ENCODE measurements at places on chromosomes 5 and 9. TPM values are rescaled to one million over a fixed set of nuclear protein-coding genes. Genes with fewer than 3 reads are reported as not detected.

Gene SH3TC2
- 0.73 TPM for total RNA-seq

Gene SHOC1
- not detected for total RNA-seq

Gene ZNF879
- total RNA-seq = 0.65 TPM

Gene SYK
- total RNA-seq = 0.54 TPM

Gene SPINK7
- not detected for total RNA-seq

Gene SLC27A6
- total RNA-seq = not detected

Gene PCDHGA8
- total RNA-seq = 0.07 TPM

Gene UBQLN1
- 104 TPM for total RNA-seq

Gene BTNL3
- total RNA-seq = not detected

Gene SIT1
- total RNA-seq = not detected

Gene PTGS1
- total RNA-seq = 1.4 TPM

Gene IFNB1
- not detected for total RNA-seq

Gene PCDHGC5
- 0.06 TPM for total RNA-seq

Gene SLC36A2
- total RNA-seq = not detected

Gene OTULINL
- total RNA-seq = 15.9 TPM

Gene GABRA1
- not detected for total RNA-seq

Gene PCDHGA5
- 0.16 TPM for total RNA-seq

Gene SHROOM1
- 8.3 TPM for total RNA-seq

Gene CDK5RAP2
- total RNA-seq = 28.6 TPM

Gene TTLL11
- 3.9 TPM for total RNA-seq

Gene SLC12A2
- total RNA-seq = 12.7 TPM

Gene PCSK5
- 1.4 TPM for total RNA-seq

Gene PLAC8L1
- 0.26 TPM for total RNA-seq

Gene SPATA31C1
- not detected for total RNA-seq

Gene CCL27
- total RNA-seq = not detected

Gene PPP3R2
- total RNA-seq = not detected

Gene TSC1
- total RNA-seq = 15.2 TPM

Gene ROR2
- 1.6 TPM for total RNA-seq

Gene FBP1
- total RNA-seq = not detected

Gene SLC6A18
- not detected for total RNA-seq

Gene TEX48
- total RNA-seq = not detected

Gene LHX3
- total RNA-seq = 0.13 TPM

Gene CD14
- total RNA-seq = 3.0 TPM

Gene MEGF9
- 23.5 TPM for total RNA-seq

Gene PTGR1
- total RNA-seq = 336 TPM

Gene SMIM3
- total RNA-seq = 7.7 TPM

Gene GPR150
- total RNA-seq = not detected

Gene TAF11L10
- total RNA-seq = not detected

Gene BARHL1
- total RNA-seq = not detected

Gene C7
- not detected for total RNA-seq
